ENCODE measurements at places on chromosomes 7 and 10.

GRCh38 chr7:92557249-92557648 lies 28.7 kb downstream of the RBM48 start:
- no peak for DNase-seq

- no peak for DNase-seq
Measured at GRCh38 chr10:124918191-124918830, 23.6 kb upstream of the ZRANB1 start.

DNA sequence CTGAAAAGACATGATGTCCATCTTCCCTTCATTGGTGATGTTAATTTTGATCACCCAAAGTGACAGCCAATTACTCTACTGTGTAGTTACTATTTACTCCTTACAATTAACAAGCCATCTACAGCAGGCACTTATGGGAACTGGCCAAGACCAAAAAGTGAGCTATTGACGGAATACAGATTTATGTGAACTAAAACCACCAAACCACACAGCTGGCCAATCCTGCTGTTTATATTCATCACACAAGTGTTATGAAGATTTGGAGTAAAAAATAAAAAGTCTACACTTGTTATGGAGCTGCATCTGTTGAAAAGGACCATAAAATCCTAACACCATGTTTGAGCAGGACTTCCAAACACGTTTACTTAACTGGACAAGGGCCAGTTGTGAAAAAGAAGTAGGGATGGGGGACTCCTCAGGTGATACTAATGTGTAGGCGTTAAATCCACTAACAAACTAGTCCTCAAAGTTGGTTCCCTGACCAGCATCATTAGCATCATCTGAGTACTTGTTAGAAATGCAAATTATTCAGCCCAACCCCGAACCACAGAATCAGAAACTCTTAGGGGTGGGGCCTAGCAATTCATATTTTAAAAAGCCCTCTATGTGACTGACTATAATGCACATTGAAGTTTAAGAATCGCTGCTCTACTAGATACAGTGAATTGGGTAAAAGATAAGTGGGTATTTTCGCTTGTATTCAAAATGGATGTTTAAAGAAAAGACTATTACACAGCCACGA lies 11.6 kb downstream of the MCMBP start:
- DNase-seq: no peak

DNA sequence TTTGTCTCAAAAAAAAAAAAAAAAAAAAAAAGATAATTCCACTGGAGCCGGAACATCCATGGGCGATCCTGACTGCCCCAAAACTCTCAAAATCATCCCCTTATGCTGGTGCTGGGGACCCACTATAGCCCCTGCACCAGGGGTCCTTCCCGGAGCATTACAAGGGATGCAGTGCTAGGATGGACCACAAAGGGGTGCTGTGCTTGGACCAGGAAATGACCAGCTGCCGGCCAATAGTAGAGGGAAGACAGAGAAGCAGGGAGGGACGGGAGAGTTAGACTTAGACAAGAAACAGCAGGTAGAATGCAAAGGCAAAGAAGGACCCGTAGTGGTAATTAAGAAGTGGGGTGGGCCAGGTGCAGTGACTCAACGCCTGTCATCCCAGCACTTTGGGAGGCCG lies 40.5 kb downstream of the RCC1L start:
- no peak for DNase-seq

GRCh38 chr7:105250706-105251105 lies 138.0 kb downstream of the SRPK2 start:
- DNase-seq: no peak

DNA sequence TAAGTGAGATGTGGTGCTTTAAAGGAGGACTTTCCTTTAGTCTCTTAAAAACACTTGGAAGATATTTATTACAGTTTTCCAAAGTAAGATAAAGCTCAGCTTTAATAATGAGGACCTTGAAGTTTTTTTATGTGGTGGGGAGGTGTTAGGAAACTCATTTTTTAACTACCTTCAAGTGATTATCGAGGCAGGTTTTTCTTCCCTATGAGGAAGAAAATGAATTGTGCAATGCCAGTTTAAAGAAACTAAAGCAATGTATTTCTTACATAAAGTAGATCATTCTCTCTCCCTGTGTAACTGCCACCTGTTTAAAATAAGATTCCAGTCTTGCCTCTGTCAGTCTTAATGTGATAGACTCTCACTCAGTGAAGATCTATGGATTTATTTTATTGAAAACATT lies 27.9 kb downstream of the ZEB1 start:
- no peak for DNase-seq

GRCh38 chr10:112471878-112472487 lies 25.0 kb downstream of the VTI1A start:
- DNase-seq: peak; percentile 70

DNA sequence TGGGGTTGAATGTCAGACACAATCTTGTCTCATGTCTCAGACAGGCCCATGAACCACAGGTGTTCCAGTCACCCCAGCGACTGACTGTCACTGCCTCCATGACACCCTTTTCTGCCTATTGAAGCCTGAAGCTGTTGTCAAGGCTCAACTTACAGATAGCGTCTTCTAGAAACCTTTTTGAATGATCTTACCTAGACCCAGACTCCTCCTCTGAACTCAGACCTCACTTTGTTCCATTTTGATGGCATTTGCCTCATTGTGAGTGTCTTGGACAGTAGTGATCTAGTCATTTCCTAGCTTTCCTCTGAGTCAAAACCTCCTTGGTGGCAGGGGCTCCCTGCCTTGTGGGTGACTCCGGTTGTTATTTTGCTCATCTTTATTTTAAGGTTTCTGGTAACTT lies 98.3 kb upstream of the AGK start:
- DNase-seq: no peak

GRCh38 chr10:28878236-28878970 lies 201.1 kb downstream of the BAMBI start:
- peak; percentile 7 for DNase-seq

DNA sequence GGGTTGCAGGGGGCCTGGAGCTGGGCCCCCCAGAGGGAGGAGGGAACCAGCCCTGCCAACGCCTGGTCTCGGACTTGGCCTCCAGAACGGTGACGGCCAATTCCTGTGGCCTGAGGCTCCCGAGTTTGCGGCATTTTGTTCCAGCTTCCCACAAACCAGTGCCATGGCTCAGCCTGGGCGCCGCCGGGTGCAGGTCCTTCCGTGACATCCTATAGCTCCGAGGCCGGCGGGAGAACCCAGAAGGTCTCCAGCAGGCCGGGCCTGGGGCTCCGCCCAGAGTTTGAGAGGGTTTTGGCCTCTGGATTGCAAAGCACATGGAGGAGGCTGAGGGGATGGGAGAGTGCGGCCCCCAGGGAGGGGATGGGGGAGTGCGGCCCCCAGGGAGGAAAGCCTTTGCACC lies 92.6 kb downstream of the UNCX start:
- no peak for DNase-seq

GRCh38 chr10:122786269-122786668 lies 59.4 kb downstream of the CUZD1 start:
- DNase-seq: peak; percentile 27

- no peak for DNase-seq
Measured at GRCh38 chr10:14253711-14254110, 77.0 kb downstream of the FRMD4A start.

GRCh38 chr7:17495655-17496394 lies 197.4 kb downstream of the AHR start:
- DNase-seq: no peak

DNA sequence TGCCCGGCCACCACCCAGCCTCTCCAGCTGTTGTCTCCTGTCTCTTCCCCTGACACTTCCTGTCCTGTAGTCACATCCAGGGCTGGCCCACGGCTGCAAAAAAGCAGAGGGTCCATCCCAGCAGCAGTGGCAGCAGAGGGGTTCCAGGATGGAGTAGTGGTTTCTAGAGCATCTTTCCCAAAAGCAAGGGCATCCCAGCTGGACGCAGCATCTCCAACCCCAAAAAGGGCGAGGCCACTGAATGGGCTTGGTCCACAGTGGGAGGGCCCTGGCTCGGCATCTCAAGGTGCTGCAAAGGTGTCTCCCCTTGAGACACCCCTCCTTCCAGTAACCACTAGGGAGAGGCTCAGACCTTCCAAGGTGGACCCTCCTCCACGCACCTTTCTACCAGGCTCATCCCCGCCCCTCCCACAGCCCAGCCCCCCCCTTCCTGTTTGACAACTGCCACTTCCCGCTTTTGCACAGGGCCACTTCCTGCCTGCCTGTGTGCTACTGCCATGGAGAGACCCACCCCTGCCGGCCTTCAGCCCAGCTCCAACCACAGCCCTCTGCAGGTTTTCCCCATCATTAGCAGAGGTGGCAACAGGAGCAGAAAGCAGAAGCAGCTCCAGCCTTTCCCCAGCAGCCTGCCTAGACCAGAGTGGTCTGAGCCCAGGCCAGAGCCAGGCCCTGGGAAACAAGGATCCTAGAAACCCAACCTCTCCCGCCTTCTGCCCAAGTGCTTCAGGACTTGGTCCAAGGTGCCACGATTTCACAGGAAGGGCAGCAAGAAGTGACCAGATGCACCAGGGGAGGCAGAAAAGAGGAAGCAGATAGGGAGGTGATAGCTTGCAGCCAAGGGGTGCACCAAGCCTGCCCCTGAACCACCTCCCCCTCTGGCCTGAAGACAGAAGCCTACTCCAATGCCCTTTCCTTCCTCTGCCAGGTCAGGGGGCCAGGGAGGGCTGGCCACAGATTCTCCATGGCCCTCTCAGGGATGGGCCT lies 8.6 kb downstream of the CAMK2G start:
- no peak for DNase-seq

GRCh38 chr10:6292741-6293151 lies 90.0 kb downstream of the PFKFB3 start:
- no peak for DNase-seq

- DNase-seq: peak; percentile 35
Measured at GRCh38 chr7:106644999-106645398, 16.0 kb downstream of the CCDC71L start.

- no peak for DNase-seq
Measured at GRCh38 chr10:85863301-85864172, 503.1 kb downstream of the GRID1 start.

- DNase-seq: no peak
Measured at GRCh38 chr7:50588937-50589336, 23.7 kb upstream of the DDC start.

GRCh38 chr7:39360766-39361165 lies 205.4 kb upstream of the YAE1 start:
- DNase-seq: no peak

GRCh38 chr10:125006188-125006680 lies 64.3 kb downstream of the ZRANB1 start:
- no peak for DNase-seq

- DNase-seq: no peak
Measured at GRCh38 chr10:114893251-114893650, 44.7 kb upstream of the TRUB1 start.

DNA sequence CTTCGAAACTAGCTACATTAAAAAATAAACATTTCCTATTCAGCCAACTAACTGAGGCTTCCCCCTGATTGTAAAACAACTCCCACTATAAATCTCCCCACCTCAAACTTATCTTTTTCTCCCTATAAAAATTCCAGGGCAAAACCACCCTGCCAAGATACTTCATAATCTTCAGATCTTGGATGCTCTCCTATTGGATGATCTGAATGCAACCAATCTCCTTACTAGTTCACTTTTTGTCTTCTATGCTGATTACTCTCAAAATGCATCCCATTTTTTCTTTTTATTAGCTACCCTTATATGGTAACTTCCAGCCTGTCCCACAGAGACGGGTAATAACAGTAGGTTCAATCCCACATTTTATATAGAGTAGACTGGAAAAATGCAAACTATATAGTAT lies 15.0 kb upstream of the PRSS58 start:
- DNase-seq: no peak

GRCh38 chr10:4407783-4408182 lies 418.2 kb upstream of the AKR1E2 start:
- no peak for DNase-seq

- no peak for DNase-seq
Measured at GRCh38 chr7:75042286-75042685, 31.3 kb downstream of the RCC1L start.
